Right atrium auricular region (tissue), 2 donors: ENCODE measurements at places on chromosomes 2 and 18. TPM values are rescaled to one million over a fixed set of nuclear protein-coding genes. Genes with fewer than 3 reads are reported as not detected.

DNA sequence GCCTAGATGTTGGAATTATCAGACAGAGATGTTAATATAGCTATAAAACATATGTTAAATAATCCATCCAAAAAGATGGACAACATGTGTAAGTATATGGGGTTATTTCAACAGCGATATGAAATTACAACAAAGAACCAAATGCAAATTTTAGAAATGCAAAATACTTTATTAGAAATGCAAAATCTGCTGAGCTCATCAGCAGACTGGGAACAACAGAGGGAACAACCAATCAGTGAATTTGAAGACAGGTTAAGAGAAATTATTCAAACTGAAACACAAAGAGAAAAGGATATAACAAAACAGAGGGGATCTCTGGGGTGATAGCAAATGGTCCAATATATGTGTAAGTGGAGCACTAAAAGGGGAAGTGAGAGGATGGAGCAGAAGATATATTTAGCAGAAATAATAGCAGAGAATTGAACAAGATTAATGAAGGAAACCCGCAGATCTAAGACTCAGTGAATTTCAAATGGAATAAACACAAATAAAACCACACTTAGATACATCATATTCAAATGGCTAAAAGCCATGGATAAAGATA, 13.5 kb upstream of the HS6ST1 start:
- no peaks in the 10 kb centered on the region for H3K36me3 ChIP-seq
- H3K27me3 ChIP-seq: no peaks in the 10 kb centered on the region
- H3K4me1 ChIP-seq: no peaks in the 10 kb centered on the region
- no peak overlapping the region for H3K4me3 ChIP-seq

GRCh38 chr2:109497911-109498870, 115.6 kb downstream of the SEPTIN10 start:
- H3K27ac ChIP-seq: no peak overlapping the region
- H3K27me3 ChIP-seq: no peaks in the 10 kb centered on the region
- H3K4me3 ChIP-seq: no peak overlapping the region
- DNase-seq: no peak
- no peaks in the 10 kb centered on the region for H3K36me3 ChIP-seq

DNA sequence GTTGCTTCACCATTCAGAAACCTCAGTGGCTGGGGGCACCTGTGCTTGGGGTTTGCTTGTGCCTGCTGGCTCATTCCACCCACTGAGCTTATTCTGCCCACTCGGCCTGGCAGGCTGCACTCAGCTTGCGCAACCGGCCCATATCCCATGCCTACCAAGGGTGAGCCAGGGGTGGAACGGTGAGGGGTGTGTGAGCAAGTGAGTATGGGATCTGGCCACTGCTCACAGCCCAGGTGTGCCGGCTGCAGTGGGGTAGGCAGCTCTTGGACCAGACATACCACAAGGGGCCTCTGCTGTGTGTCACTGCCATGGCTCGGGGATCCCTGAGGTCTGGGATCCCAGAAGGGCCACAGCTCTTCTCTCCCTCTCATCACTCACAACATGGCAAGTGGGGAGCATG, 1000.5 kb upstream of the CRIM1 start:
- no peak overlapping the region for H3K27ac ChIP-seq
- H3K27me3 ChIP-seq: no peaks in the 10 kb centered on the region
- DNase-seq: no peak
- no peak overlapping the region for H3K4me3 ChIP-seq
- no peaks in the 10 kb centered on the region for H3K36me3 ChIP-seq
- H3K4me1 ChIP-seq: no peaks in the 10 kb centered on the region

GRCh38 chr2:20897047-20897446, 74.1 kb upstream of the LDAH start:
- H3K4me3 ChIP-seq: no peak overlapping the region
- H3K27ac ChIP-seq: no peak overlapping the region
- no peaks in the 10 kb centered on the region for H3K27me3 ChIP-seq

DNA sequence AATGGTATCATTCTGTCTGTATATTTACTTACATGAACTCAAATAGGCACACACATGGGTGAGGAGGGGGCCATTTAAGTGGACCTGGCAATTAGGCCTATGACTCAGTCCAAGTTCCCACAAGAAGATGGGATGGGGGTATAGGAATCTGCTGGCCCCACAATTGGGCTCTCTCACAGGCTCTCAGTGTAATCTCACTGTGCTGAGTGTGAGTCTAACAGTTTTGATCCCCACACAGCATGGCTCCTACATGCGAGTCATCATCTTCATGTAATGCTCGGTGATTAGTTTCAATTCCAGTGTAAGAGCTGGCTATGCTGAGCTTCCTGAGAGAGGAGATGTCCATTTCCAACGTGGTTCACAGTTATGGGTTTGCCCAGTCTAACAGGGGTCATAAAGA, 114.0 kb downstream of the GATA6 start:
- H3K27me3 ChIP-seq: no peaks in the 10 kb centered on the region
- peaks cover 40% of the 10 kb centered on the region for H3K4me1 ChIP-seq
- no peak for DNase-seq
- no peaks in the 10 kb centered on the region for H3K36me3 ChIP-seq
- H3K27ac ChIP-seq: peak overlapping the region; percentile 43
- no peak overlapping the region for H3K4me3 ChIP-seq

- H3K27me3 ChIP-seq: no peaks in the 10 kb centered on the region
- no peaks in the 10 kb centered on the region for H3K36me3 ChIP-seq
- no peak for DNase-seq
- H3K27ac ChIP-seq: peak within 1 kb of the TSS; percentile 89
Measured at GRCh38 chr2:201643216-201643890, at the start of gene TMEM237. Gene TMEM237 (minus strand): TSS chr2:201643503. CDS start chr2:201643400, 103 bp downstream.

GRCh38 chr2:208315081-208315788, 49.2 kb downstream of the PIKFYVE start:
- no peak overlapping the region for H3K4me3 ChIP-seq
- DNase-seq: no peak
- H3K27me3 ChIP-seq: no peaks in the 10 kb centered on the region
- no peak overlapping the region for H3K27ac ChIP-seq
- peaks cover 25% of the 10 kb centered on the region for H3K4me1 ChIP-seq

DNA sequence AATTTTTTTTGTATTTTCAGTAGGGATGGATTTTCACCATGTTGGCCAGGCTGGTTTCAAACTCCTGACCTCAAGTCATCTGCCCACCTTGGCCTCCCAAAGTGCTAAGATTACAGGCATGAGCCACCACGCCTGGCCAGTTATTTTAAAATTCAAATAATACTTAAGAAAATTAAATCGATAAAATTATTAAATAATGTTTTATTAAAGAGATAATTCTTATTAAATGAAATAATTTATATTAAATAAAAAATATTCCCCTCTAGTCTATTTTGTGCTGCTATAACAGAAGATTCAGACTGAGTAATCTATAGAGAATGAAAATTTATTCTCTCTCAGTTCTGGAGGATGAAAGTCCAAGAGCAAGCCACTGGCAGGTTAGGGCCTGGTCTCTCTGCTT, 61.2 kb downstream of the PDK1 start:
- no peaks in the 10 kb centered on the region for H3K27me3 ChIP-seq
- no peak for DNase-seq
- no peaks in the 10 kb centered on the region for H3K4me1 ChIP-seq
- H3K4me3 ChIP-seq: no peak overlapping the region

- H3K4me3 ChIP-seq: no peak overlapping the region
- H3K36me3 ChIP-seq: no peaks in the 10 kb centered on the region
- H3K27ac ChIP-seq: no peak overlapping the region
- no peaks in the 10 kb centered on the region for H3K27me3 ChIP-seq
- DNase-seq: no peak
Measured at GRCh38 chr2:33085646-33086045, 138.9 kb downstream of the LTBP1 start.

- no peaks in the 10 kb centered on the region for H3K27me3 ChIP-seq
- H3K4me3 ChIP-seq: no peak overlapping the region
- DNase-seq: no peak
- peak overlapping the region; percentile 35 for H3K27ac ChIP-seq
- peaks cover 50% of the 10 kb centered on the region for H3K4me1 ChIP-seq
- H3K36me3 ChIP-seq: no peaks in the 10 kb centered on the region
Measured at GRCh38 chr2:160471950-160472349, 21.7 kb downstream of the RBMS1 start.

DNA sequence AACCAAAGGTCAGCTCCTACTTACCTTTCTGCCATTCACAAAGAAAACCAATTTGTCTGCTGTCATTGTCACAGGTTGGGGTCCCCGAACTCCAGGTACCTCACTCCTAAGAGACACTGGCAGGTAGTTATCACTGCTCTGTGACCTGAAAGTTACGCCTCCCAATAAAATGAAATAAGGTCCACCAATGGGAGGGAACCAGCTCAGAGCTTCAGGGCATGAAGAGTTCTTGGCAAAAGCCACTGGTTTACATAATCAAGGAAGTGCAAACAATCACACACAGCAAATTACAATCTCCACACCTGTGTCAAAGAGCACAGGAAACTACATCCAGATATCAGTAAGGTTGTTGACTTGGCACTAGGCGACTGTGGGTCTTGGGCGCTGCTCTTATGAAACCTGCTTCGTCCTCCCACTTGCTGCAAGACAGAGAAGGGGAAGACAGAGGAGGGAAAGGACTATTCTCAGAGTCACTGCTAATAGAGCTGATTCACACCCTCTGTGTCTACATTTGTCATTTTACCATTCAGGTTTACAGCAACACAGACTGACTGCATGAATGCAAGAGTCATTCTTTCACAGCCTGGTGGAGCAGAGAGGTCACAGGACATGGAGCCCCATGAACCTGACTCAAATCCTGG, at the start of gene XDH:
XDH (minus strand) TSS at position 142 of the 641 bp plus-strand sequence; CDS start at position 66, 76 bp downstream.
- H3K27me3 ChIP-seq: no peaks in the 10 kb centered on the region
- H3K4me1 ChIP-seq: no peaks in the 10 kb centered on the region
- H3K36me3 ChIP-seq: no peaks in the 10 kb centered on the region
- H3K4me3 ChIP-seq: no peak within 1 kb of the TSS

GRCh38 chr18:13247506-13247905, 28.9 kb downstream of the LDLRAD4 start:
- H3K36me3 ChIP-seq: no peaks in the 10 kb centered on the region
- no peak overlapping the region for H3K4me3 ChIP-seq
- H3K27me3 ChIP-seq: no peaks in the 10 kb centered on the region
- H3K27ac ChIP-seq: no peak overlapping the region

DNA sequence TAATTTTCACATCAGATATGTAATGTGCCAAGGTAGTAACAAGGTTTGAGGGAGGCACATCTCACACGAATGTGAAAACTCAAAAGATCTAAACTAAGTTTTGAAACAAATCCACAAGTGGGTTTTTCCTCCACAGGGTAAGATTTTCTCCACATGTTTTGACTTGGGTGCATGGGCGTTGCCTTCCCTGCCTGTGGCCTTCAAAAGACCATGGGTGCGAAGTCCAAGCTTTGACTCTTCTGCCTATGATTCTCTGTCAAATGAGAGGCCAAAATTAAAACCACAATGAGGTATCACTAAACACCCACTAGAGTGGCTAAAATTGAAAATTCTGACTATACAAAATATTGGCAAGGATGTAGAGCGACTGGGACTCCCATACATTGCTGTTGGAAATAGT, 30.7 kb downstream of the NIFK start:
- H3K27me3 ChIP-seq: no peaks in the 10 kb centered on the region
- H3K4me3 ChIP-seq: no peak overlapping the region
- no peak overlapping the region for H3K27ac ChIP-seq
- no peak for DNase-seq
- H3K36me3 ChIP-seq: no peaks in the 10 kb centered on the region

DNA sequence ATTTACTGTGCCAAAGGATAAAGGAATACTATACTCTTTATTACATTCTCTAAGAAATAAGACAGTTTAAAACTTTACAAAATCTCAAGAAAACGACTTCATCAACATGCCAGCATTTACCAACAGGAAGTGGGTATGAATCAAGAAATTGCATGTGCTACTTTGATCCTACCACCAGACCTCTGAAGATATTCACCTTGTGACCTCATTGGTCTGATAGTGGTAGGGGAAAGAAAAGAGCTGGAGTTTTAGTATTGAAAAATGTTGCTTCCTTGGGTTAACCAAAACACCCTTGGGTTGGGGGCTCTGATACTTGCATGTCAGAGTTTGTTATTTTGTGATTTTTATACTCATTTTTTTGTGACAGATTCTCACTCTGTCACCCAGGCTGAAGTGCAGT, 84.1 kb upstream of the LPIN2 start:
- no peaks in the 10 kb centered on the region for H3K4me1 ChIP-seq
- no peak for DNase-seq
- H3K27me3 ChIP-seq: no peaks in the 10 kb centered on the region
- no peak overlapping the region for H3K27ac ChIP-seq
- peaks cover 52% of the 10 kb centered on the region for H3K36me3 ChIP-seq
- no peak overlapping the region for H3K4me3 ChIP-seq

The MC5R gene
- not detected for total RNA-seq

The NT5DC4 gene
- total RNA-seq: not detected

The PRKAG3 gene
- not detected for total RNA-seq
